Type B pancreatic cell (in vitro differentiated cells): ENCODE measurements at places on chromosomes 16 and 17.
A peak's percentile ranks its signal among the peaks of the same experiment; 100 is the strongest.

- no peak for DNase-seq
These were observed 2.2 kb downstream of the CRISPLD2 start for GRCh38 chr16:84821728-84822689.

DNA sequence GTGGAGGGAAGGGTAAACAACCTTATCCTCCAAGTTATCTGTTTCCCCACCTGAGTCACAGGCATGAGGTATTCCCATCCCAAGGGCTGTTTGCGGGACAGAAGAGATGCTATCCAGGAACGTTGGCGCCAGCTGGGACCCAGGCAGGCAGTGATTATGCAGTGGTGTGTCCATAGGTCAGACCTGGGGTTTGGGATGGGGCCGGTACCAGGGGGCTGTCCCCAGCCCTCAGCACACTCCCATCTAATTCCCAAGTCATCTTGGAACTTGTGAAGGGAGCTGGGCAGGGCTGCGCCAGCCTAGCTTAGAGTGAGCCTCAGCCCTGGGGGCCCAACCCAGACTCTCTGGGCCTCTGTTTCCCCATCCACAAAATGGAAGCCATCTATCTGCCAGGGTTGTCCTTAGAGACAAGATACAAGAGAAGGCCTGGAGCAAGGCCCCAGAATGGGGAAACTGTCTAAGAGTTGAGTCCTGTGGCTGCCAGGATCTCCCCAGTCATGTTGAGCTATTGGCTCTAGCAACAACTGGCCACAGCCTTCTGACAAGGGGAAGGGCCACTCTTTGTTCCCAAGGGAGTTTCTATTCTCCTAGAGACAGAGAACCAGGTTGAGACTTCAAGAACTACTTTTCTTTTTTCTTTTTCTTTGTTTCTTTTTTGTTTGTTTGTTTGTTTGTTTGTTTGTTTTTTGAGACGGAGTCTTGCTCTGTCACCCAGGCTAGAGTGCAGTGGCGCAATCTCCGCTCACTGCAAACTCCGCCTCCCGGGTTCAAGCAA is 9.8 kb upstream of the JUP start:
- DNase-seq, result no peak

- DNase-seq, result no peak
These were observed 8.6 kb downstream of the ABCA3 start for GRCh38 chr16:2331931-2332267.

DNA sequence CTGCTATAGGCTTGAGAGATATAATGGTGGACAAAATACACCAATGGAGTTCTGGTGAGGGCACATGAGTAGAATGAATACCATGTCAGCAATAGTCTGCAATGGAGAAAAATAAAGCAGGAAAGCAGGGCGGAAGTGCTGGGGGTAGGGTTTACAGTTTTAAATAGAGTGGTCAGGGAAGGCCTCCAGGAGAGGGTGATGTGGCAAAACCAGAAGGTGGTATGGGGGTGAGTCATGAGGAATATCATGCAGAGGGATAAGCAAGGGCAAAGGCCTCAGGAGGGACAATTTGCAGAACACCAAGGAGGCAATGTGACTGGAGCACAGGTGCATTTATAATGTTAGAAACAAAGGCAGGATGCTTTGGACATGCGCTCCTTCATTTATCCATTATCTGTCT is 102.0 kb downstream of the ITFG1 start:
- DNase-seq, result no peak

DNA sequence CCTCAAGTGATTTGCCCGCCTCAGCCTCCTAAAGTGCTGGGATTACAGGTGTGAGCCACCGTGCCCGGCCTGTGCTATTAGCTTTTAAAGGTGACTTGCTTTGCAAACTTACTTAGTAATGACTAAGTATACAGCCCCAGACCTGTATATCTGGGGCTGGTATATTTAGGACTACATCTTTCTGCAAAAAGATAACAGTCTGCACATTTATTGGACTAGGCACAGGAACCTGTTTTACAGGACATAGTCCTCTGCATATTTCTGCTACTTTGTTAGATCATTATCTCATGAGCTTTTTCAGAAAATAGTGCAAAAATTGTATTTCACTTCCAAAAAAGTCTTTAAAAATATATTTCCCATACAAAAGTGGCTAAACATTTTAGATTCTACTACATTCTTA is 1.3 kb downstream of the KRT24 start:
- no peak for DNase-seq

DNA sequence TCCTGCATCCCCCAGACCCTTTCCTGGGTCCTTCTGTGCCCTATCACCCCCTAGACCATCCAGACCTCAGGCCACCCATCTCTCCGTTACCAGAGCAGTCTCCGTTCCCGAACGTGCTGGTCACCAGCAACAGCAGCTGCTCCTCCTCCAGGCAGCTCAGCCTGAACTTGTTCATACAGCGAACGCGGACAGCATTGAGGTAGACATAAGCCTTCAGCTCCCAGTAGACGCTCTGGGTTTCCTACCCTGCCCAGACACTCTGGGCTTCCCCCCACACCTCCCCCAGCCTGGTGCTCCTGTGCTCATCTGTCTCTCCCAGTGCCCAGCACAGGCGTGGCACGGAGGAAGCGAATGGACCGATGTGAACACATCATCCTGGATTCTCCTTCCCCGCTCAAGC is 41.6 kb upstream of the RNFT1 start:
- no peak for DNase-seq

- DNase-seq, result peak; percentile 62
These were observed 10.1 kb downstream of the RIPOR1 start for GRCh38 chr16:67538666-67539101.

DNA sequence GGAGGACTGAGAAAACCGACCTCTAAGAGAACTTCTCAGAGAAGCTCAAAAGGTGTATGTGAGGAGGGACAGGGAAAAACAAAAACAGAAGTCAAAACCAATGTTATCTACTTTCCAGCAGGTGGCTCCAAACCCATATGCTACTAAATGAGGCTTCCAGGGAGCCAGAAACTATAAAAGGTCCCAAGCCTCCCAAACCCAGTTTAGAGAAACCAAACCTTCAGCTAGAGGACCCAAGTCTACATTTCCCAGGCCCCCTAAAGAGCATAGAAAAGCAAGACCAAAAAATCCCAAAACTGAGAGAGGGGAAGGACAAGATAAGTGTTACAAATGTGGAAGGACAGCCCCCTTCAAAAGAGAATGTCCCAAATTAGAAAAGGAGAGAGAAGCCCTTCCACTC is 3.7 kb downstream of the HPR start:
- DNase-seq, result no peak
